Aorta (tissue), 5 donors: ENCODE measurements at places on chromosomes 1 and 21. TPM values are rescaled to one million over a fixed set of nuclear protein-coding genes. Genes with fewer than 3 reads are reported as not detected.

The HENMT1 gene
- total RNA-seq: 3.0 TPM

The VPS13D gene
- total RNA-seq: 94.2 TPM

The CELA3A gene
- 5.2 TPM for total RNA-seq

The LCE1F gene
- total RNA-seq: not detected

The FAM78B gene
- total RNA-seq: 1.6 TPM

The TMEM240 gene
- 6.2 TPM for total RNA-seq

The LENEP gene
- total RNA-seq: not detected

The NR1I3 gene
- not detected for total RNA-seq

The LRRN2 gene
- total RNA-seq: 1.3 TPM

The MR1 gene
- 23.9 TPM for total RNA-seq

The ACKR1 gene
- total RNA-seq: 226 TPM

The LIN28A gene
- not detected for total RNA-seq

The CDK18 gene
- 80.7 TPM for total RNA-seq

The GJC2 gene
- total RNA-seq: 4.5 TPM

The CNIH3 gene
- total RNA-seq: 3.4 TPM

The COA7 gene
- 8.8 TPM for total RNA-seq

The GNB1 gene
- 299 TPM for total RNA-seq

The LCA5L gene
- 0.39 TPM for total RNA-seq

The CSDE1 gene
- total RNA-seq: 607 TPM

The ITLN1 gene
- 1.8 TPM for total RNA-seq

The CLCA4 gene
- 0.13 TPM for total RNA-seq

The PTGER3 gene
- 40.0 TPM for total RNA-seq

The S100A2 gene
- 1.8 TPM for total RNA-seq

The INSRR gene
- not detected for total RNA-seq

The OR6N1 gene
- not detected for total RNA-seq

The SHE gene
- 44.1 TPM for total RNA-seq

The ATP1A4 gene
- total RNA-seq: 0.19 TPM

The ITLN2 gene
- not detected for total RNA-seq
